ENCODE measurements at places on chromosomes 6 and 20.

DNA sequence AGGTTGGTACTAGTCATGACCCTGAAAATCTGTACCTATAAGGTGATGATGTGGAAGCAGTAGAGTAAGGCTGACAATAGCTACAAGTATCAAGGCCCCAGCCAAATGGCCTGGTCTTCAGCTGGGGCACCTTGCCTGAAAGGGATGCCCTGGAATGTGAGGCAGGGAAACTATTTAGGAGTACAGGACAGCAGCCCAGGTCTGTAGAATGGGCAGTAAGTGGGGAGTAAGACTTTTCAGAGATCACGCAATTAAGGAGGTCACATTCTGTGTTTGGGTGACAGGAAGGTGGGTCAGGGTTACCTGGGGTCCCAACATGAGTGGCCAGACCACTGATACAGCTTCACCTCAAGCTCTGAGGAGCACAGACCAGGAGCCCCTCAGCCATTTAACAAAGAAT lies 9.4 kb downstream of the SLC35F1 start:
- no peak for DNase-seq

DNA sequence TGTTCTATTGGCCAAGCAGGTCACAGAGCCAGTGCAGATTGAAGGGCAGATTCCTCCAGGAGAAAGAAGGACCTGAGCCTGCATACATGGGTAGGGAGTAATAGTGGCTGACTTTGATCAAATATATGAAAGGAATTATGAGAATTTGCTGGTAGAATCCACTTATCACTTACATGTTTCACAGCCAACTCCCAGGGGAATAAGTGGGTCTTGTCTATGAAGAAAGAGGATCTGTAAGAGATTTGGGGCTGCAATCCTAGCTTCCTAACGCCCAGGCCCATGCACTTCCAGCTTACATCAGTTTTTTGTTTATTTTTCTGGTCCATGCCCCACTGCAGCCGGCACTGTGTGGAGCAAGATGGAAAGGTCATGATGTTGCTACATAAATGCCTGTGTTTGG lies 107.9 kb upstream of the SYNDIG1 start:
- no peak for DNase-seq

GRCh38 chr6:109318328-109318876 lies 63.9 kb downstream of the CD164 start:
- DNase-seq, result no peak

- no peak for DNase-seq
Measured at GRCh38 chr6:36129941-36130666, at the start of gene MAPK13. TSS of gene MAPK13 (plus strand) at chr6:36130513. CDS start at chr6:36130583, 70 bp downstream.

DNA sequence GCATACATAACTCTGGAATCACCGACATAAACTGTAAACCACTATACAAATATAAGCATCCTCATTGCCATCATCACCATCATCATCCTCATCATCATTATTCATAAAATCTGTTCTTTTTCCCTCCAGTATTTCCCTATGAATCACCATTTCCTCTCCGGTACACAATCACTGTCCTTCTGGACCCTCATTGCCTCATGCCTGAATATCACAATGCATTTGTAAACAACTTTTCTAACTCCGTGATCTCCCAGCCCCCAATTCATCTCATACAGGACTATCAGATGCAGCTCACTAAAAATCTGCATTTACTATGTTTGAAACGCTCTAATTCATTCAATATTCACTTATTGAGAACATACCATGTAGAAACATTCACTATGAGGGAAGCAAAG lies 339.7 kb downstream of the TBC1D32 start:
- no peak for DNase-seq

- no peak for DNase-seq
Measured at GRCh38 chr6:26272171-26272637, 92.8 kb upstream of the BTN3A2 start.

- no peak for DNase-seq
Measured at GRCh38 chr6:43699564-43700186, 12.1 kb upstream of the MRPS18A start.

DNA sequence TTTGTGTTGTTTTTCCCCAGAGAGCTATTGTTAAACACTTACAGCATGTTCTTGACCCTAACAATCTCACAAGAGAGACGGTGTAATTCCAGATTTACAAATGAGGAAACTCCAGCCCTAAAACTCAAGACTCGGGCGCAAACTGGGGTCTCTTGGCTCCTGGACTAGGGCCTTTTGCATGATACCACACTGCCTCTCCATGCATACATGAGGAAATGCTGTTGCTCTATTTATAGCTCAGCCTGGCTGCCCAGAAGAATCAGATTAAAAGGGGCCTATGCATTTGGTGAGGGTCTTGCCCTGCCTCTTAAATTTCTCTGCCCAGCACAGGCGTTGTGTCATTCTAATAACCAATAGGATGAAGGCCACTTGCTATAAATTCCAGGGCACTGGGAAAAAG lies 30.5 kb upstream of the SNRPB2 start:
- DNase-seq, result no peak

DNA sequence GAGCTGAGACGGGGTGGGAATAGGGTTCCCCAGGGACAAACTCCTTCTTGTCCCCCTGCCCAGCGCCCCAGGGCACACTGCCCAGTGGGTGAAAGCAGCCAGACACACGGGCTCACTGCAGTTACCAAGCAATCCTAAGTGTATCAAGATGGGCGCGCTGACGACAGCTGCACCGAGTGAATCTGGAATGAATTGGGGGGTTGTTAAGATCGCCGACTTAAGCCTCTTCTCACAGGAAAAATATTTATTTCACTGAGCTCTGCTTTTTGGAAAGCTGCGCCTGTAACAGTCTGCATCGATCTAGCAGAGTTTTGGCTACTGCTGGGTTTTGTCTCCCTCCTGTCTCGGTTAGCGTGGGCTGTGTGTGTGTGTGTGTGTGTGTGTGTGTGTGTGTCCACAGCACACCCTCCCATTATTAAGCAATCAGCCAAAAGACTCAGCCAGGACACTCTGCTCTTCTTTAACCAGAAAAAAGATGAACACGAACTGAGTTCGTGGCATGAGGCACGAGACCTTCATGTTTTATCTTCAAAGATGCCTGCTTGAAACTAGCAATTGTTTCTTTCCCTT lies 35.9 kb downstream of the RIPOR3 start:
- no peak for DNase-seq

DNA sequence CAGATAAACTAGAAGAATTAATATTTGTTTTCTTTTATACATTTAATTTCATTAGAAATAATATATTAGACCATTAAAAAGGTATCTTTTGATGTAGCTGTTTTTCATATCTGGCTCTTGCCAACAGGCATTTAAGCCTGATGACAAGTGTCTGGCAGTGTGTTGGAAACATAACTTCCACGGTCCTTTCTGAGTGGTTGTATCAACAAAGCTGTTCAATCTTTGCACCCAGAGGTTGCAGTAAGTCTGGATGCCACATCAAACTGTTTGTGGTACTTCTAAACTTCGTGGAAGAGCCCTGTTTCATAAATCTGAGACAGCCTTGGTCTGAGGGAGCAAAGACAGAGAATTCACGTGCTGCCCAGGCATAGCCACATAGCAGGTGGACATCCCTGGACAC lies 197.4 kb downstream of the TRDN start:
- DNase-seq, result no peak

GRCh38 chr6:51738614-51739013 lies 348.8 kb downstream of the PKHD1 start:
- DNase-seq, result no peak

DNA sequence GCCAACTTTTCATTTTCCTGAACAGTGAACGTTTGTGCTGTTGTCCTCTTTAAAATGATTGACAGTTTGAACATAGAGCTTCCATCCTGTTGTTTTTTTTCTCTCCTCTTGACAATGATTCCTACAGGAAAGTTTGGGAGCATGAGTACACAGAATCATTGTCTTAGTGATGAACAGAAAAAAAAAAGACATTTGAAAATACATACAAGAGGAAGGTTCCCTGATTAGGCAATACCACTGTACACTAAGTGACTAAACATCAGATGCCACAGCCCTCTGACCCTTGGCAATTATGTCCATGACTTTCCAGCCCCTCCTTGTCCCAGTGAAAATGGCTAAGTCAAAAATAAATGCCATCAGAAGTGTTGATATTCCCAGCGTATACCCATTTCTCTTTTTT lies 71.5 kb downstream of the RTN4IP1 start:
- no peak for DNase-seq

GRCh38 chr6:70345619-70346018 lies 42.7 kb upstream of the COL9A1 start:
- no peak for DNase-seq

DNA sequence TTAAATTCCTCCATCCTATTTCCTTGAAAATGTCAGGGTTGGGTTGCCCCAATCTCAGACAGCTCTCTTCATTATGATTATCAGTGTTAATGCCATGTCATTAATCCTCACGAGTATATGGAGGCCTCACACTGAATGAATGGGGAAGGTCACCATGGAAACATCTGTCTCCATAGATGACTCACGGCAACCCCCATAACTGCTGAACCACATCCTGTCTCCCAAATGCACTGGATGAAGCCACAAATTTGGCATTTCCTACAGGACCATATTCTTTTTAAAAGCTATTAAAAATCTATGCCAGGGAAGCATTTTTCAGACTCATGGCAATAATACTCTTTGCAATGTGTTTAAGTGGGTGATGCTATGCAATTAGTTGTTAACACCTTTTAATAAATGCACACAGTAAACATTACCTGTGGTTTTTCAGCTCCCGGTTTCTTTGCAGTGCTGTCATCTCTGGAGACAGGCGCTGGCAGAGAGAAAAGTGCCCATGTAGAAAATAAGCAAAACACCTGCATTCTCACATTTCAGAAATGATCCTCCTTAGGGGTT lies 80.1 kb upstream of the PTPRK start:
- no peak for DNase-seq

DNA sequence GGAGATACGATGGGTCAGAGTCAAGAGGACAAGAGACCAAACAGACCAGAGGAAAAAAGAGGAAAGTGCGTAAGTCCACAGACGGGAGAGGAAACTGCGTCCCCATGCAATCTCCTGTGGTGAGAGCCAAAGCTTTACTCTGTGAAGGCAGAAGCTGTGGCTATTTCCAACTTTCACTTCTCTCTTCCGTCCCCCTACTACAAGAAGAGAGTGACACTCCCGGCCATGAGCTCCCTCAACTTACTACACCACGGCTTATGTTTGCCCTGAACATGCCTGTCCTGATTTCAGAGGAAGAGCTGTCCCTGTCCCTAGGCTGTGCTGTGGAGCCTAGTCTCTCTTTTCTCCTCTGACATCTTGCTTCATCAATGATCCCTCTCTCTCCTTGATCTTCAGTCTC lies 11.5 kb upstream of the SSR1 start:
- DNase-seq, result no peak

- peak; percentile 31 for DNase-seq
Measured at GRCh38 chr6:170393807-170394399, 87.3 kb downstream of the FAM120B start.

GRCh38 chr6:99422912-99423311 lies 2.2 kb downstream of the PNISR start:
- DNase-seq, result no peak

DNA sequence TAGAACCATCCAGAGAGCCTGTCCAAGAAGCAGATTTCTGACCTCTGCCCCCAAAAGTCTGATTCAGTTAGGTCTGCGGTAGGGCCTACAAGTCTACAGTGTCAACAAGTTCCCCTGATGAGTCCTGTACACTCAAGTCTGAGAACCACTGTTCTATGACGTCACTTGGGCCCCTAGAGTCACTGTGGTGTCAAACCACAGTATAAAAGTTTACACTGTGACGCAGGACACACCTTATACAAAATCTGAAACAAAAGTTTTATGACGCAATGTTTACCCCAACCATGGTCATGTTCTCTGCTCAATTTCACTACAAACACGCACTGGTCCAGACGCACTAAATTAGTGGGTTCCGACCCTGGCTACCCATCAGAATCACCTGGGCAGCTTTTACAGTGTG lies 17.9 kb downstream of the SLA2 start:
- DNase-seq, result no peak

GRCh38 chr6:116218172-116218633 lies 35.7 kb downstream of the TSPYL4 start:
- DNase-seq, result no peak

DNA sequence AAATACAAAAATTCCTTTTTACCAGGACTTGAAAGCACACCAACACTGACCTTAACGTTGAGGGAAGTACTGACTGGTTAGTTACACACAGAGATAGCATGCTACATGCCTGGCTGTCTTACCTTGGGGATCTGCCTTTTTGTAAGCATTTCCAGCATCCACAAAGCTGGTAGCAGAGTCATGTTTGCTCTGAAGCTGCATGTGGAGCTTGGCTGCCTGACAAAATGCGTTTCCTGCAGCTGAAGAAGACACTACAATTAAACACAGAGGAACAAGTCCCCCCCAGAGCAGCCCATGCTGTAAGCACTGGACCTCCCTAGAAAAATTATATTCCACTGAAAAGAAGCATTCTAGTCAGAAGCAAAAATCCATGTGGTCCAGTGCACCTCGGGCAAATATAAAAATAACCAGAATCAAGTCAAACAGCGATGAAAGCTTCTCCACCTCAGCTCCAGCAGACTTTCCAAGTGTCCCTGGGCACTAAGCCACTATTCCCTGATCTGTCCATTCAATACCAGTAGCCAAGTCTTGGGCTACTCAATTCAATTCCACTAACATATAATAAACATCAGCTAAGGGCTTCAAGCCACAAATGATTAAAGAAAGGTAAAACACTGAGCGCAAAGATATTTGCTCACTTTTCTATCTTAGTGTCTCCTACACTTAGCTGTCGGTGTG lies 24.2 kb downstream of the NAPB start:
- DNase-seq, result no peak

DNA sequence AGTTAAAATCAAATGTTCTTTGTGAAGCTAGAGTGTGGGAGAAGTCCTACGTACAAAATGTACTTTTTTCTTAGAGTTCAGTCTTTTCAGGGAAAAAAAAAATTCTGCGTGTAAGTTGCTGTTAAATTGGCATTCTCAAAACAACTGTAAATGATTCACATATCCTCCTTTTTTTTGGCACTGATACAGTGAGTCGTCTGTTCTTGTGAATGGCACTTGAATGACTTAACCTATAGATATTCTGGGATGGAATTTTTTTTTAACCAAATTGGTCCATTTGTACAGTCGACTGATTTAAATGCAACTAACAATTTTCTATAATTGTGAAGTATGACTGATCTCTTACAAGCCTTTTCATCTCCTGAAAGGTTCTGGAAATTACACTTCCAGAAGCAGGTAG lies 5.5 kb upstream of the JAG1 start:
- DNase-seq, result no peak

DNA sequence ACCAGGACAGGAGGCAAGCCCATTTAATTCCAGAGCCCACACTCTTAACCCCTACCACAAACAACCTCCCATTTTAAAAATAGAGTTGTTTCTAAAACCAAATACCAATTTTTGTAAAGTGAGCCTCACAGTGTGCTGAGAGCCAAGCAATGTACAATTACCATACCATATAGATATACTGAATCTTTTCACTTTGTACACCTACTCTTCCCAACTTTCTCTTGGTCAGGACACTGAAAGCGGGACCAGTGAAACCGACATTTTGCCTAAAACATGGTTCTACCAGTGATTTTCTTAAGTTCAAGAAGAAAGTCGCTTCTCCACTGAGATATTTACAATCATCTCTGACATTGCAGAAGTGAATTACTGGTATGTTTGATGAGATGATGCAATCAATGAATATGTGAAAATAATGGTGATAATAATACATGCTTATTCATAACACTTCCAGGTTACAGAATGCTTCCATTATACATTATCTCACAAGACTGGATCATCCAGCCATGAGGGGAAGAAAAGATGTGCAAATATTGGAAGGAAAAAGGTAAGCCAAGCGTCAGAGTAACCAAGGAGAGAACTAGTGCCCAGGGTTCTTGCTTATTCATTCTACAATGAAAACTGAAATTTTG lies 74.1 kb downstream of the HIVEP2 start:
- DNase-seq, result no peak

- DNase-seq, result no peak
Measured at GRCh38 chr20:17875106-17875980, 93.3 kb downstream of the SNX5 start.

Measured in stimulated activated CD4-positive, alpha-beta T cell treated with anti-CD3 and anti-CD28 coated beads, TNF-alpha, amount 100 ng/mL, for 48 hours (primary cell).